NCI-H1436 (cell line): ENCODE measurements at places on chromosomes 2 and 18.

- DNase-seq, result no peak
Measured at GRCh38 chr2:19488009-19488691, 129.7 kb upstream of the OSR1 start.

DNA sequence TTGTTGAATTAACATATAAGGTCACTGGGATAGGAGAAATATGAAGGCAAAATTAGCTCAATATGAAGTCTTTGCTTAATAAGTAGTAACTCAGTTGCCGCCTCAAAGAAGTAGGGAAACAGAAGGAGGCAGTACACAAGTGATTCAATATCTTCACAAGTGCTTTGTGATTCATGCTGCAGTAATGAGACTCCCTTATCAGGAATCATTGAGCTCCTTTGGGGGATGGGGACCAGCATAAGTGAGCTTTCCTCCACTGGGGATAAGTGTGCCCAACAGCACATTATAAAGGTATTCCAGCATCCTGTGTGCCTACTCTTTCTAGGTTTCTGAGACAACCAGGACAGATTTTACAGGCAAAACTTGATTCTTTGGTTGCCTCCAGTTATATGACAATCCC, 323.4 kb upstream of the UBE2E3 start:
- no peak for DNase-seq

DNA sequence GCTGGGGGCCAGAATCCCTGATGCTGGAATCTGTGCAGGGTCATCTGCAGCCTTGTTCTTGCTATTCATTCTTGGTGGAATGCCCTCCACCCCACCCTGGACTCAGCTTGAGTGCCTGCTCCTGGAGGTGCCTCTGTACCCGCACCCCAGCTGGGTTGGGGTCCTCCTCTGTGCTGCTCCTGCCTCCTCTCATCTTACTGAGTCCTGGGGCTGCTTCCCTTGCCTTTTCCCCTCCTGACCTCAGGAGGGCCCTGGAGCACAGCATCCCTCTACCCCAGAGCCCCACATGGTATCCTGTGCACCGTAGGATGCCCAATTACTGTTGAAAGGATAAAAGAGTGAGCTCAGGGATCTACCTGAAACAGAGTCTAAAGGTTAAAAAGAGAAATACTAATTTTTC, 81.6 kb downstream of the CIB4 start:
- DNase-seq, result no peak

GRCh38 chr2:3434654-3435053, 55.2 kb downstream of the TRAPPC12 start:
- no peak for DNase-seq

GRCh38 chr2:206452242-206452641, 8.9 kb downstream of the ADAM23 start:
- no peak for DNase-seq

DNA sequence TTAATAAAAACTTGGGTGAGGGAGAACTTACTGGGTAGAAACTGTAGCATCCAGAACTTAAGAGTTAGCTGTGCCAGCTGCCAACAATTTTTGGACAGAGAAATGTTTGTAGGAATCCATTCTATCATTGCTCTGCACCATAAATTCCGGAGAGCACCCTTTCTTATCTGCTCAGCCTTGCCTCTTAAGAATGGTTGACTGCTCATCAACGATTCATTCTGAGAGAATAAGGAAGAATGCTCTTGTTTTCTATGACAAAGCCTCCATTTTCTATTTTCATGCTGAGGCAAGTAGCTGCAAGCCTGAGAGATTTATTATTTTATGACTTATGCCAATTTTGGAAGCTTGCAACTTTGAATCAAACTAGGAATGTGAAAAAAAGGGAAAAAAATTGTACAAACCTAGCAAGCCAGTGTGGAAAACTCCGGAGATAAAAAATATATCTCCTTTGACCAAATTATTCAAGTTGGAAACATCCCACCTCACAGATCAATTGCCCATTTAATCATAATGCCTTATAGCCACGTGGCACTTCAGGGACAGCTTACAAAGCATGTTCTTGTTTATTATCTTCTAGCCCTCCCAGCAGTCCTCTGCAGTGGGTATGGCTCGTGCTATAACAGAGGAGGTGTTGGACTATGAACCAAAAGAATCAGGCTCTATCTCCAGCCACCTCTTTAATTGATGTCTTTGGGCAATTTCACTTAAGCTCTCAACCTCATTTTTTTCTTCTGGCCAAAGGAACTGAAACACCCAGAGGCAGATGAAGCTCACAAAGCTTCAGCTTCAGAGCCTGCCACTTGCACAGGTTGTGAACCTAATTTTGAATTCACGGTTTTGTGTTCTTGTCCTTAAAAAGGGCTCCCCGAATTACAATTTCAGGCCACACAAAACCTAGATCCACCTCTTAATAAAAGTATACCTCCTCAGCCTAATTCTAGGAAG, 40.9 kb upstream of the ATL2 start:
- DNase-seq, result no peak

DNA sequence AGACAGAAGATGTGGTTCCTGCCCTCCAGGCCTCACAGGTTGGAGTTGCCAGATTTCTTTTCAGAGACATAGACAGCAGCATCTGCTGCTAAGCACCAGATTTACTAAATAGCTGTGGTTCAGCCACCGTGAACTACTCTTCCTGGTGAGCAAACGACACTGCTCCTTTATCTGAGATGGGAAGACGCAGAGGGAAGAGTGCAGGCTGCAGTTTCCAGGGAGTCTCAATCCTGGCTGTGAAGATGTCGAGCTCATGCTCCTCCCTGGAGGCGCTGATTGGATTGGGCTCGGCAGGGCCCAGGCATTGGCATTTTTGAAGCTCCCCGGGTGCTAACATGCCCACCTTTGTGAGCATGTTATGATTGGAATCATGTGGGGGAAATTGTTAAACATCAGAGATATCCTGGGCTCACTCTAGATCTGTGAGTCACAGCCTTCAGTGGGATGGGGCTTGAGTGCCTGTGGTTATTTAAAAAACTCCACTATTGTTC, 314.8 kb downstream of the TSN start:
- no peak for DNase-seq

- DNase-seq, result no peak
Measured at GRCh38 chr2:32902986-32903385, 43.8 kb upstream of the LTBP1 start.

GRCh38 chr2:121155502-121156056, 129.4 kb downstream of the TFCP2L1 start:
- no peak for DNase-seq

DNA sequence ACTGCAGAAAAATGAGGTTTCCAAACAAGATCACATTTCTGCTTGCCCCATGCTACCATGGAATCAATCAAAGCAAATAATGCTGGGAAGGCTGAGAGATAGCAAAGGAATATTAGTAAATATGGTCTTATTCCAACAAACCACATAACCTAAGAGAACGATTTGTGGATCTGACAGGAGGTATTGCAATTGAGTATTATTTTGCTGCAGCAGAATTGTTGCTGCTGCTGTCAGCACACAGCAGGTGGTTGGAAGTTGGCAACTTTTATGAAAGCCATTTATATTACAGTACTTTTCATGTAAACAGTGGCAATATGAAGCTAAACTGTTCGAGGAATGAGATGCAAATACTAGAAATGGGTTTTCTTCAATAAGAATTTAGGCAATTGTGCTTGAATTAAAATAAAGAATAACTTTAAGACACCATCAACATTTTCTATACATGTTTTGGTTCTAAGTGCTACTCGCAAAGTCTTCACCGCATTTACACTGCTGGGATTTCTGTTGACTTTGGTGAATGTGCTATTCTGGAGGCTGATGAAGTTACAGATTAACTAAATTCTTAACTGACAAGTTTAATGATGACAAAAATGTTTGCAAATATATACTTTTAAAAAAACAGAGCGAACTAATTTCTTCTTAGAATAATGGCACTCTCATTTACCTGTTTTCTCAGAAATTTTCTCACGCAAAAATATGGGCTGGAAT, 1285.7 kb downstream of the CNTNAP5 start:
- DNase-seq, result no peak

- no peak for DNase-seq
Measured at GRCh38 chr18:76640438-76640837, 145.4 kb upstream of the ZNF516 start.

DNA sequence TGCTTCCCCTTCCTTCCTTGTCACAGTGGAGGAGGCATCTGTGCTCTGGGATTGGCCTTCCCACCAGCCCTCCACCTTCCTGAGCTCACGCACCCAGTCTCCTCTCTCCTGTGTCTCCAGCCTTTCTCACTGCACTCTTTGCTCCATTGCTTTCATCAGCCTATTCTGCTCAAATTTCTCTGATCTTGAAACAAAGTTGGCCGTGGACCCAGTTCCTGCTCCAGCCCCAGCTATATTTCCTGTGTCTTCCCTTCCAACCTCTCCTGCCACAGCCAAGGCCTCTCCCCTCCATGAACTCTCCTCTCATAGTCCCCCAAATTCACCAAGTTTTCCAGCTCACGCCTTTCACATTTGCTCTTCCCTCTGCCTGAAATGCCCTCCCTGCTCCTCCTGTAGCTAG, 226.6 kb upstream of the AGAP1 start:
- DNase-seq, result no peak

- DNase-seq, result no peak
Measured at GRCh38 chr2:30444273-30444672, 2.8 kb upstream of the LCLAT1 start.

DNA sequence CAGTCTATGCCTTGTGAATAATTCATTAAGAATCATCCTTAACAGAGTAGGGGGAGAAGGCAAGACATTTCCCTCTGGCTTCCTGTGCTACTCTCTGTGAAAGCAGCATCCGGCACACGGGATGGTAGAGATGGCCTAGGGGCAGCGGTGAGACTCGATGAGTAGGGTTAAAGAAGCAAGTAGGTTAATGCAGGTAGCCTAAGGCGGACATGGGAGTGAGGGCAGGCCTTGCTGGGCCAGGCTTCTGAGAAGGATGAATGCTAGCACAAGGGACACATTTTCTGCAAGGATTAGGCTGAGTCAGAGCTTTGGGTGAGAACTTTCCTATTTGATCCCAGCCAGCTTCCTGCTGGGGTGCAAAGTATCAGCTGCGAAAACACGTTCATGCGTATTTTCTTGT, 80.8 kb downstream of the NXPH2 start:
- DNase-seq, result no peak

DNA sequence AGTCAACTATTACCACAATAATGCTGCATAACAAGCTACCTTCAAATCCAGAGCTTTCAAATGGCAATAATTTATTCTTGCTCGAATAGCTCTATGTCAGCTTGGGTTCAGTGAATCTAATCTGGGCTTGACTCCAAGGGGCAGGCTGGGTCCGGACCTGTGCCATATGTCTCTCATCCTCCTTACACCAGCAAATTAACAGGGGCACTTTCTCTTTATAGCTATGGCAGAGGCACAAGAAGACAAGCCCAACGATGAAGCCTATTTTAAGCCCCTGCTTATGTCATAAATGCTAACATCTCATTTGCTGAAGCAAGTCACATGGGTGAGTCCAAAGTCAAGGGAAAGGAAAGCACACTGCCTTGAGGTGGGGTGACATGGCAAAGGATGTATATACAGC, 13.3 kb upstream of the ZNF521 start:
- DNase-seq, result no peak

GRCh38 chr2:101272045-101272784, 19.5 kb downstream of the CNOT11 start:
- DNase-seq, result no peak

DNA sequence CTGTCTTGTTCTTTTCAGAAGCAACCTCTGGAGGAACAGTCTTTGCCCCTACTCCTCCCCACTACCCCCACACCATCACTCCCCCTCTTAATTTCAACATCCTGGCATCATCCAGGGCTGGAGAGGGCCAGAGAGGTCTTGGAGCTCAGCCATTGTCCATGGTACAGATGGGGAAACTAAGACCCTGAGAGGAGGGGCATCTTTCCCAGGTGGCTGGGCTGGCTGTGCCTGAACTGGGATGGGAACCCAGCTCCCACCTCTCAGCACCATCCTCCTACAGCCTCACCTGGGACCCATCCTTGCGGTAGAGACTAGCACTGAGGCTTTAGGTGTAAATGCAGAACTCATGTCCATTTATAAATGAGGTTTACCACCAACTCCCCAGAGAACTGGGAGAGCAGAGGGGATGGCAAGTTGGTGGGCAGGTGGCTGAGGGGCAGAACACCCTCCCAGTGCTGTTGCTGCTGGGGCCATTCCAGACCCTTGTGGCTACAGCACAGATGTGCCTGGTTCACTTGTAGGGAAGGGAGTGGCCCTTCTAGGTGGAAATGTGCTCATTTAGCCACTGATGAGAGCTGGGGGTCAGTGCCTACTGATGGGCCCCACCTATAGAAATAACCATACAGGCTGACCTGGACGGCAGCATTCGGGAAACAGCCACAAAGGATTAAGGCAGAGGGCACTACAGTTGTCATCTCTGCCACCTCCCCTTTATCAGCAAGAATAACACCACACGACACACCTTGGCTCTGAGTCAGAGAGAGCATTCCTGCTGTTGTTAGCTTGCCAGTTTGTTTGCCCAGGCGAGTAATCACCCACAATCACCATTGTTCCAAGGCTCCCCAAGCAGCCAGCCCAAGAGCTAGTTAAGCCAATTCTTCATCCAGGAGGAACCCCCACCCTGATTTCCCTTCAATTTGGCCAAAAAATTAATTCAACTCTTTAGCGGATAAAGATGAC, 2.1 kb downstream of the MLPH start:
- no peak for DNase-seq

GRCh38 chr2:98541906-98542305, 66.4 kb downstream of the COA5 start:
- no peak for DNase-seq
